Heart right ventricle (tissue), 16 donors: ENCODE measurements at places on chromosomes 7 and 10.
A peak's percentile ranks its signal among the peaks of the same experiment; 100 is the strongest.

DNA sequence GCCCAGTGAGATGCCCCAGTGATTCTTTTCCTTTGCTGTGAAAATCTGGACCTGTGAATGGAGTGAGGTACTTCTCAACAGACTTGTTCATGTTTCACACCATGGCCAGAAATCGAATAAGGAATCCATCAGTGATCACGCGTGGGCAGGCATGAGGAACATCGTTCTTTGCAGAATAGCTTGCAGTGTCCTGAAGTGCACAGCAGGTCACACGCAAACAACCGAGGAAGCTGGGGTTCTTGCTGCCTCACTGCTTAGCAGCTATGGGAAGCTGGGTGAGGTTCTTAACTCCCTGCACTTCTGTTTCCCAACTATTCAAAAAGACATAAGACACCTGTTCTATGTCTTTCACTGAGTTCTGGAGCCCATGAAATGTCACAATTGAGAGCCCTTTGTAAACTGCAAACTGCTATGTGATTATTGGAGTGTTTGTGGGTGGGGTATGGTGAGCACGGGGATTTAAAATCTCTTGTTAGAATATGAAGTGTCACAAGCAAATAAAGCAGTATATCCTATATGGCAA lies 253.4 kb downstream of the KIAA1217 start:
- H3K4me1 ChIP-seq = peaks cover 50% of the 10 kb centered on the region
- no peaks in the 10 kb centered on the region for H3K36me3 ChIP-seq
- H3K27ac ChIP-seq = no peak overlapping the region
- DNase-seq = no peak

GRCh38 chr10:58870070-58870469 lies 306.4 kb upstream of the PHYHIPL start:
- H3K27ac ChIP-seq = no peak overlapping the region
- DNase-seq = no peak
- H3K27me3 ChIP-seq = no peaks in the 10 kb centered on the region
- H3K4me3 ChIP-seq = no peak overlapping the region
- H3K36me3 ChIP-seq = no peaks in the 10 kb centered on the region

- no peak overlapping the region for H3K4me3 ChIP-seq
- no peaks in the 10 kb centered on the region for H3K4me1 ChIP-seq
- no peak for DNase-seq
- no peaks in the 10 kb centered on the region for H3K27me3 ChIP-seq
- H3K27ac ChIP-seq = no peak overlapping the region
These were observed 9.0 kb downstream of the EPHB4 start for GRCh38 chr7:100818366-100818765.

DNA sequence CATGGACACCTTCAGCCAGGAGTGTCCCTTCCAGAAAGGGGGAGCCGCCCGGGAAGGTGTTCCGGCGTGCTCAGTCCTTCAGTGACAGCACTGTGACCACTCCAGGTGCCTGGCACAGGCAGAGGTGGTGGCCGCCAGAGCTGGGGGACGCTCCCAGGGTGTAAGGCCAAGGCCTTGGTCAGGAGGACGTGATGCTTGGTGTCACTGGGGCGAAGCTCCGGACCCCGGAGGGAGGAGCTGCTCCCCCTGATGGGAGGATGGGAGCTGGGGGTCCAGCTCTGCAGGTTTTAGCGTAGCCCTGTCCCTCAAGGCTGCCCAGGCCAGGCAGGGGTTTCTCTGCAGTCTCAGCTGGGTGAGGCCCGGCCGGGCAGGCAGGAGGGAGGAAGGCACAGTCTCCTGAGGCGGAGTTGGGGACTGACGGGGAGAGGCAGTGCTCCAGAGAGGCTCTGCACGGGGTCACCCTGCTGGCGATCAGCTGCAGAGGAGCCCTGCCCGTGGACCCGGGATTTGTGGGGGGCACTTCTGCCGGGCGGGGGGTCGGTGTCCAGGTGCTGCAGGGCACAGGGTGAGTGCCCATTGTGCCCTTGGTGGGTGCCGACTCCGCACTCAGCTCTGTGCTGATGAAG lies 56.5 kb upstream of the DNAJB6 start:
- peak overlapping the region; percentile 62 for H3K4me3 ChIP-seq
- peaks cover 26% of the 10 kb centered on the region for H3K27me3 ChIP-seq
- no peak overlapping the region for H3K27ac ChIP-seq
- no peaks in the 10 kb centered on the region for H3K36me3 ChIP-seq
- no peak for DNase-seq

DNA sequence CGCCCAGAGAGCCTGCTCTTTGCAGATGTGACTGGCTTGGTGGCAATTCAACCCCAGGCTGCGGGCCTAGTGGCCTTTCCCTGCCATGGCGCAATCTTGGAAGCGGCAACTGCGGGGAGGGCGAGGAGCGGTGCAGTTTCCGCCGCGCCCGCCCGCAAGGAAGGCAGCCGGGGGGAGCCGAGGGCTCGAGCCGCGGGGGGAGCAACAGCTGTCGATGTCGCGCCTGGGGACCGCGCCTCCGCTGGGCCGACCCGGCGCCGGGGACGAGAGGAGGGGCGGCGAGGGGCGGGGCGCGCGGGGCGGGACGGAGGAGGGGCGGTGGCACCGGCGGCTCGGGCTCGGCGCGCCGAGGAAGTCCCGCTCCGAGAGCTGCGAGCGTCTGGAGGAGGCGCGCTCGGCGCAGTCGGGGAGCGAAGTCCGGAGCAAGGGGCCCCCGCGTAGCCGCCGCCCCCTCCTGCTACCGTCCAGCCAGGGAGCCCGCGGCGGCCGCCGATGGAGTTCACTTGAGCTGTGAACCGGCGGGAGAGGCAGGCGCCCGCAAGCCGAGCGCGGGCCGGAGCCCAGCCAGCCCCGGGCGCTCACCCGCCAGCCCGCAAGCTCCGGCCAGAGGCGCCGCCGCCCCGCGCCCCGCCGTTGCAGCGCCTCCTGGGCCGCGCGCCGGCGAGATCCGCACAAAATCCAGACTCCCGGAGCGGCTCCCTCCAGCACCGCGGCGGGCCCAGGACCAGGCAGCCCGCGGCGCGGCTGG lies 438.1 kb upstream of the GALNT17 start:
- peak overlapping the region; percentile 80 for H3K4me3 ChIP-seq
- peak overlapping the region; percentile 45 for H3K27ac ChIP-seq
- no peaks in the 10 kb centered on the region for H3K36me3 ChIP-seq
- H3K27me3 ChIP-seq = no peaks in the 10 kb centered on the region
- H3K4me1 ChIP-seq = peaks cover 9% of the 10 kb centered on the region
- peak; percentile 80 for DNase-seq
